Cerebellum (tissue), 4 donors: ENCODE measurements at places on chromosomes 5 and 9.

DNA sequence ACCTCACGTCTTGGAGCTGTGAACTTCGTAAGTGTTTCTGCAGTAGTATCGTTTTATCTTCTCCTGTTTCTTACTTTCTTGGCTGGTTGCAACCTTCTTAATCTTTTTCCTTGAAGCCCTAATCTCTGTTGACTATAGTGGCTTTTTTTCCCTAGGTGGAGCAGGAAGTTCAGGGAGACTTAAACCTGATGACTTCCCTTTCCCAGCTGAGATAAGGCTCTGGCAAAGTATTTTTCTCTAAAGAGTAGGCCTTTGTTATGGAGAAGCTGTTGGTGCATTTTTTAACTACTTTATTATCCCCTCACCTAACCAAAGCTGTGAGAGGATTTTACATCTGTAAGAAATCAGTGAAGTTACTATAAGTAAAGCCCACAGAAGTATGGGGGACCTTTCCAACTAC lies 723.1 kb upstream of the RIOK2 start:
- no peak for DNase-seq

- DNase-seq, result peak; percentile 35
Measured at GRCh38 chr5:90866333-90866732, 307.7 kb downstream of the ADGRV1 start.

DNA sequence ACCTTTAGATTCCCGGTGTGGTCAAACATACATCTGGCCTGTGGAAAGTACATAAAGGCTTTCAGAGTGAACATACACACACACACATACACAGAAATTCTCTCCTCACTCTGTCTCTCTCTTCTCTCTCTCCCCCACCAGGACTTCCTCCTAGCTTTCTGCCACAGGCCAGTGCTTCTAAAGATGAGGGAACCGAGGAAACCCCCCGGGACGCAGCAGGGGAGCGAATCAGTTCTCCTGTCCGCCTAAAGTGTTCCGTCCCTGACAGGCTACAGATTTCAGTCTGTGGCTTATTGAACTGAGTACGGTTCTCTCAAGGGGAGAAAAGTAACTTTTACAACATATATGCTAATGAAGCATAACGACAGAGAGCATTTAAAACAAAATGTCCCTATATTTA lies 75.8 kb downstream of the MED27 start:
- DNase-seq, result no peak

GRCh38 chr5:43572357-43572756 lies 15.5 kb upstream of the PAIP1 start:
- DNase-seq, result no peak

- DNase-seq, result no peak
Measured at GRCh38 chr5:72121780-72122445, 14.6 kb downstream of the MAP1B start.

DNA sequence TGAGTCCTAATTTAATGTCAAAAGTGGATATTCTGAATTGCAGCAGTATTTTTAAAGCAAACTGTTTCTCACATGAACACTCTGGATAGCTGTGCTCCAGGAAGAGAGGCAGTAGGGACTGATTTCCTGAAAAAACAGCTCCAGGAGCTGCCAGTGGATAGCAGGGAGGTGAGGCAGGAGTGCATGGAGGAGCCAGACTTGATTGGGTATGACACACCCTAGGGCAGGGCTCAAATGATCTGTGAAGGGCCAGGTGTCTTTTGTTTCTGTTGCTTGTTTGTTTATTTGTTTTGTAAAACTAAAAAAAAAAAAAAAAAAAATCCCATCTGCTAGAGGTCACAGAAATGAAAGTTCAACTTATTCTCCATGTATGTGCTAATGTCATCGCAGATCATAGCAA lies 83.4 kb downstream of the ADRB2 start:
- no peak for DNase-seq

GRCh38 chr5:14920121-14920520 lies 48.5 kb upstream of the ANKH start:
- DNase-seq, result no peak

- DNase-seq, result no peak
Measured at GRCh38 chr5:181114284-181114843, 16.6 kb downstream of the OR2V1 start.

GRCh38 chr5:32628049-32628844 lies 42.9 kb downstream of the SUB1 start:
- no peak for DNase-seq

- DNase-seq, result peak; percentile 42
Measured at GRCh38 chr5:56356836-56357160, 123.7 kb upstream of the ANKRD55 start.

DNA sequence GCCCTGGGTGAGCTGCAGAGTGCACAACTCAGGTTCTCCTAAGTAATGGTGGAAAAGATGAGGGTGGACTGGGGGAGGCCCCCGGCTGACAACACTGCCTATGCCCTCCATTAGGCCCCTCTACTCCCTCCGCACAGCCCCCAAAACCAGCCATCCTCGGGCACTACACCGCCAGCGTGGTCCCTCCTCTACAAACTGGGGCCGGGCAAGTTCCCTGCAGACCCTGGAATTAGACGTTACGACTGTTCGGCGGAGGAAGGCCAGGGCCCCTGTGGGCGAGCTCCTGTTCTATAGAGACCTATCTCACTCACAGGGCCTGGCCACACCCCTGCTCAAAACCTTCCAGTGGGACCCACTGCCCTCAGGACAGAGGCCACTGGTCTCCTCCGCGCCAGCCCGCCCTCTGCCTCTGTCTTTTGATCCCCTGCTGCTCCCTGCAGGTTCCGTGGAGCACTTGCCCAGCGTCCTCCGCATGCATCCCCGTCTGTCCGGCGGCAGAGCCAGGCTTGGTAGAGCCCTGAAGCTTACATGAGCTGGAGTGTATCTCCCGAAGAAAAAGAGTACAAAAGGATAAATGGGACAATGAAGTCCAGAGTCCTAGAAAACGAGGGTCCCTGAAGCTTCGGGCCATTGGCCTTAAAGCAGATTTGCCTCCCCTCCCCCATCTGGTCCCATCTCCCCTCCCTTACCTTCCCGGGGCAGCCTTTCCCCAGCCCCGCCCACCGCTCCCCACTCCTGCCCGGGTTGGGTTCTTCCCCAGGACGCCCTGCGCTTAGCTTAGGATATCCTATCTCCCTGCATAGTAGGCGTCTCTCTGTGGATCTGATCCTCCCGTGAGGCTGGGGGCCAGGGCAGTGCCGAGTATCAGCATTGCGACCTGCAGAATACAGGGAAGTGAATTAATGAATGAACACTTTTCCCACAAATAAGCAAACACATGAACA lies 71.3 kb downstream of the HRH2 start:
- peak; percentile 36 for DNase-seq

GRCh38 chr9:121443981-121444380 lies 55.7 kb downstream of the GGTA1 start:
- no peak for DNase-seq

DNA sequence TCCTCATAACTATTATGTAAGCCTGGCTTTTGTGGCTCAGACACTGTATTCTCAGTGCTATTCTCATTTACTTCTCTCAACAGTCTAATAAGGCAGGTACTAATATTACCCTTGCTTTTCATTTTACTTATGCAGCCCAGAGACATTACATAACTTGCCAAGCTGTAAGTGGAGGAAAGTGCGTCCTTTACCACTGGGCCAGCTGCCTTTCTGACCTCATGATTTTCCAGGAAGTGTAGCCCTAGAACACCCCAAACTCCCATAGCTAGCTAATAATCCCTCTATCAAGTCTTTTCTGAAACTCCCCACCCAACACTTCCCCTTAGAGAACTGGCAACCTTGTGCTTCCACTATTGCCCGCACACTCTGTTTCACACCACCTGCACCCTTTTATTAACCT lies 192.9 kb upstream of the HMHB1 start:
- no peak for DNase-seq

- no peak for DNase-seq
Measured at GRCh38 chr9:135805422-135806022, 101.8 kb downstream of the CAMSAP1 start.

- DNase-seq, result no peak
Measured at GRCh38 chr9:128553728-128554127, 1.3 kb downstream of the SPTAN1 start.

DNA sequence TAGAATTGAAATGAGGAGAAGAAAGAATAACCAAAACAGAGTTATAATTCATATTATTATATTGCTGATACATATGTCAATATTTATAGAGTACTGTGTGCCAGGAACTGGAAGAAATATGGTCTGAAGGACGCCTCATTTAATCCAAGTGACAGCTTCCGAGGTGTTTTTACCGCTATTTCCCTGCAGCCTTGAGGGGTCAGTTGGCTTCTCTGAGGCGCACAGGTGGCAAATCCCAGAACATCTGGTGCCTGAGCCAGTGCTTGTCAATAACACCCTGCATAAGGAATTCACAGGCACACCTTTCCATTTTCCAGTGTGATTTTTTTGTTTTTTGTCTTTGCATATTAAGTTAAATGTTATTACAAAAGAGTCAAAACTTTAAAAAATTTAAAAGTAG lies 43.3 kb upstream of the CTSL start:
- no peak for DNase-seq

DNA sequence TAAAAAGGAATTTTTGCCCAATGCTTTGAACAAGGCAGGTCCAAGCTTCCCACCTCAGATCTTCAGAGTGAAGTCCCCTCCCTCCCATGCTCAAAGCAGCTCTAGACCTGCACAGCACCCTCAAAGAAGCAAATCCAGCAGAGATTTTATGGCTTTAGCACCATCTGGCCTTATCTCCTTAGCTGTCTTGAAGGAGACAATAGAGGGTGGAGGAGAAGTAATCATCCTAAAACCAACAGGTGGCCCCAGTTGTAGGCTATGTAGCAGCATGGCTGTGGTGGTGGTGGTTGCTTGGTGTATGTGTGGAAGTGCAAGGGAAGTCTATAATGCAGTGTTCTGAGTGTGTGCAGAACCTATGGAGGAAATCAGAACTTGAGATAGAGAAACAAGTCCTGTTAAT lies 140.1 kb downstream of the GRIA1 start:
- DNase-seq, result no peak

DNA sequence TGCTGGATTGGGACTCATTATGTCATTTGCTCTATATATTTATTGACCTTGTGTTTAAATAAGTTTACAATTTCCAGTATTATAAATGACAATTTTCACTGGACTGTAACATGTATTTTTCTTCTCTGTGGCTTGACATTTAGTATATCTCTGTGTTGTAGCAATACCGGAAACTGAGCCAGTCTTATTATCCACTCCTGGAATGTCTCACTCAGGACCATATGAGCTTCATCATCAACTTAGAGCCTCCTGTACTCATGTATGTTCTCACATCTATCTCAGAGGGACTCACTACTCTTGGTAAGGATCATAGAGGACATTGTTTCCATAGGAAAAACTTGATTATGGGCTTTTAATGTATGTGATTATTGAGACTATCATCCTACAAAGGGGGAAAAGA lies 66.5 kb upstream of the TLX3 start:
- no peak for DNase-seq

- no peak for DNase-seq
Measured at GRCh38 chr5:161676103-161676502, 9.4 kb upstream of the GABRA6 start.

DNA sequence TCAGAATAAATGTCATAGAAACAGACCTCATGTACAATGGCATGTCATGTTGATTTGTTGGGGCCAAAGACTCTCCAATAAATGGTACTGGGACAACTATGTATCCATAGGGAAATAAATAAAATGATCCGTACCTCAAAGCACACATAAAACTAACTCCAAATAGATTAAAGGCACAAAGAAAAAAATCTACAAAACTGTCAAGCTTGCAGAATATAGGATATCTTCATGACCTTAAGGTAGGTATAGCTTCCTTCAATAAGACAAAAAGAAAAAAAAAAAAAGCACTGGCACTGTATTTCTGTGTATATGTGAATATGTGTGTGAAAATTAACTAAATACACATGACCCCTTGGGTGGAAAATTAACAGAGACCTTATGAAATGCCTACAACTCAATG lies 101.9 kb downstream of the DIRAS2 start:
- no peak for DNase-seq

DNA sequence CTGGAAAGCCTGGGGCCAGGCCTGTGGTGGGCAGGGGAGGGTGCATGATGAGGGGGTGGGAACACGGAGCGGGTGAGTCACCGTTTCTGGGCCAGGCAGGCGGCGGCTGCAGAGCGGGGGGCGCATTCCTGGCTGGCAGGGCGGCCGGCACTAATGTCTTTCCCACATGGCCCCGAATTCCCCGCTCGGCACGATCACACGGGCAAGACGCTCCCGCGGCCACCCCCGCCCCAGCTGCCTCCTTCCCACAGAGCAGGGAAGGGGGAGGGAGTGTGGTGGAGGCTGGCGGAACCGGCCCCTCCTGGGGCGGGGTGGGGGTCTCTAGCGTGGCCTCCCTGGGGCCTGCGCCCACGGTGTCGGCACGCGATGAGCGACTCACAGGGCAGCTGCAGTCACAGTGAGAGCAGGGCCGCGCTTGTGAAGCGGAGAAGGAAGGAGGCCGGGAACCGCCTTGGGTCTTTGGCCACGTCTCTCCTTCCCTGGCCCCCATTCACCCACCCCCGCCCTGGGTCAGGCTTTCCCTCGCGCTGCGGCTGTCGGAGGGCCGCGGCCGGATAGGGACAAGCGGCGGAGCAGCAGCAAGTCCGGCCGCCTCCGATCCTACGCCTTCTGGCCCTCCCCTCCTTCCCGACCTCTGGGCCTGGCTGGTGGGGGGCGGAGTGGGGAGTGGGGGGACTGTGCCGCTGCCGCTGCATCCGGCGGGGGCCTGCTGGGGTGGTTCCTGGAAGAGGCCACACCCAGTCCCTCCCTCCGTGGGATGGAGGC lies 48.9 kb downstream of the CXXC5 start:
- peak; percentile 73 for DNase-seq

- DNase-seq, result no peak
Measured at GRCh38 chr9:31519826-31520225, 864.6 kb upstream of the ACO1 start.

DNA sequence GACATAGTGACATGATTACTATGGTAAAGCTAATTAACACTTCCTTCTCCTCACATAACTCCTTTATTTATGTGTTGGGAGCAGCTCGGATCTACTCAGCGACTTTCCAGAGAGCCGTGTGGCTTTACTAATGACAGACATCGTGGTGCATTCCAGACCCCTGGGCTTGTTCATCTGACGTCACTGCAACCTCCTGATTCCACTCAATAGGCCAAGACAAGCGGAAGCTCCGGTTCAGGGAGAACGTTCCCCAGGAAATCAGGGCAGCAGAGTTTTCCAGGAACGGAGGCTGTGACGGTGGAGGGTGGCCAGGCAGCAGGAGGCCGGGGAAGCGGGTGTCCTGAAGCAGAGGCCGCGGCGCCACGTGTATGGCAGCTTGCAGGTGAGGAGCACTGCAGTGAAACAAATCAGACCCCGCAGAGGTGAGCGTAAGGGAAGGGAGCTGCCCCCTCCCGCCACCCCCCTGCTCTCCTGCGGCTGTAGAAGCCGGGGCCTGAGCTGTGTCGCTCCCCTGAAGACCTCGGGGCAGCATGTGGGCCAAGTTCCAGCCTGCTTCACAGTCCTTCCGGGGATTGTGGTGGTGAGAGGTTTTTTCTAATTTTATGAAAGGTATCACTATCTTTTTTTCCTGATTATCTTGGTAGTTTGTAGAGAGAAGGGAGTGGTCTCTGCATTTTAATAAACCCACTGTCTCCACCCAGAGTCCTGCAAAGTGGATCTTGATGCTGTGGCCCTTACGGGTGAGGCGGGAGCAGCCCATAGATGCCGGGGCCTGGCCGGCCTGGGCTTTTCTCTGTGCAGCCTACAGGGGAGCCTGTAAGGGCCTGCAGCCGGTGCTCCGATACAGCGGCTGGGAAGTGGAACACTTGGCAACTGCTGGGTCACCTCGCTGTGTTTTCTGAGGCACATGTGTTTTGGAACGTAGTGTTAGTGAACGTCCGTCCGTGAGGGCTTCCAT lies 220.4 kb upstream of the IRX4 start:
- no peak for DNase-seq

- DNase-seq, result no peak
Measured at GRCh38 chr9:135046739-135047350, 40.6 kb upstream of the OLFM1 start.

- DNase-seq, result no peak
Measured at GRCh38 chr9:28320616-28321015, 747.3 kb upstream of the C9orf72 start.
